ENCODE measurements at places on chromosomes 12 and 14.

- ATAC-seq = no peak
These were observed 5.2 kb downstream of the CALM1 start for GRCh38 chr14:90402016-90402415.

GRCh38 chr12:25497021-25497420 lies 56.1 kb downstream of the LMNTD1 start:
- ATAC-seq = no peak

- no peak for ATAC-seq
These were observed 121.6 kb downstream of the MGAT4C start for GRCh38 chr12:86134561-86134960.

- ATAC-seq = no peak
These were observed 79.1 kb upstream of the ATP2B1 start for GRCh38 chr12:89787763-89788162.

GRCh38 chr12:12518464-12518845 lies 44.2 kb downstream of the DUSP16 start:
- no peak for ATAC-seq

DNA sequence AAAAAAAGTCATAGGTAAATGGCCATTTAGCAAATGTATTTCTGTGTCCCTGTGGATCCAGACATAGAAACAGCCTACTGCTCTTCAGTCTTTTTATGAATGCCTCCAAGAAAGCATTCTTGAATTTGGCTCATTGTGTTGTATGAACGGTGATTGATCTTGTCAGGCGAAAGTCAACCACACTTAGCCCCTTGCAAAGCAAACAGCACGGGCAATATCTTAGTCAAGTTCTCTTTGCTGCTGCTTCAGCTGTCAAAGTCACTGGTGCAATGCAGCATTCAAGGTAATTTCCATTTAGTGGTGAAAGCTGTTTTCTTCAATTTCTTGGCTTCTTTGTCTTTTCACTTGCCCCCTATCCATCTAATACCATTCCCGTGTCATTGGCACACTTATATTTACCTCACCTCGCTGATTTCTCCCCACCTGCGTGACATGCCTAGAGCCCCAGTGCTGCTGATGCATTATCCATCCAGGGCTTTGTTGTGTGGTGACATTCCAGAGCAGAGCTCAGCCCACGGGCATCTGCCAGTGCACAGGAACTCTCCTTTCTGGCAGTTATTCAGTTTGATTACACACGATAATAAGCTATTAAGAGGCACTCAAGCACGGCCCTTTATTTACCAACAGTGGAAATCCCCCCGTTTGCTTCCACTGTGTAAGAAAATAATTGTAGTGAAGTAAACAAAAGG lies 362.3 kb upstream of the NOVA1 start:
- ATAC-seq = no peak

DNA sequence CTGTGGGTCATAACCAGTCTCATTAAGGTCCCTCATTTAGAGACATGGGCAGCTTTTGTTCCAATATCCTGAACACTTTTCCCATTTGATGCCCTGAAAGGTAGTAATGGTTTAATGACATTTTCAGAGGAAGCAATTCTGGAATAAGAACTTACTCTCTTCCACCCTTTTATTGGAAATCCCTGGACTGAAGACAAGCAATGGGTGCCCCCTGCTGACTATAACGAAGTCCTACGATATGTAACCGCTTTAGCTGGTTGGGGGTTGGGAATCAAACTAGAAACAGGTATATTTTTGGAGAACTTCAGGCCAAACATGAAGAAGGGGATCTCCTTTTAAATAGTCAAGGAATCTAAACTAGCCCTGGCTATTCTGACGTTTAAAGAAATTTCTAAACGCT lies 20.5 kb downstream of the SARNP start:
- ATAC-seq = no peak

DNA sequence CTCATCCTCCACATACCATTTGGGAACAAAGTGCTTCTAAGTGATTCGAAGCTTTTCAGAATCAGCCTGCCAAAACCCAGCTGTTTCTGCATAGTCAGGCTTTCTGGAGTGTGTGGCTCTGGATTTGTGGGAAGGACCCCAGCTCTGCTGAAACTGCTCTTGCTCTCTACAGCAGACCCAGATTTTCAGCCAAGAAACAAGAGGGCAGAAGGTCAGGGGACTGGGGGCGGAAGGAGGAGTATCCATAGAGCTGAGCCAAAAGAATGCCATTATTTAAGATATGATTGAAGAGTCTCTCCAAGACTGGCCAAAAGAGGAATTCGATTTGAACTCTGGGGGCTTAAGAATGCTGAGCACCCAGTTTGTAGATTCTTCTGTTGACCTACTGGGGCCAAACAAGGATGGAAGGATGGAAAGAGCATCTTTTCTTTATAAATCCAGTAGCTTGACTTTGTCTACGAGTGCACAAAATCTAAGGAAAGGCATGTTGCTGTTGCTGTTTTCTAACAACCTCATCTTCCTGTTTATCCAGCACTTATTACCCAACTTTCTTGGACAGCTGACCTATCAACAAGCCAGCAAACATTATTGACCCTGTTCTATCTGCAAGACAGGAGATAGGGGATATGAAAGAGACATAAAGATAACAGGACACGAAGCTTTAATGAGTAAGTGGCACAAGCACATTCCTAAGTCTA lies 29.2 kb downstream of the FBLN5 start:
- no peak for ATAC-seq

DNA sequence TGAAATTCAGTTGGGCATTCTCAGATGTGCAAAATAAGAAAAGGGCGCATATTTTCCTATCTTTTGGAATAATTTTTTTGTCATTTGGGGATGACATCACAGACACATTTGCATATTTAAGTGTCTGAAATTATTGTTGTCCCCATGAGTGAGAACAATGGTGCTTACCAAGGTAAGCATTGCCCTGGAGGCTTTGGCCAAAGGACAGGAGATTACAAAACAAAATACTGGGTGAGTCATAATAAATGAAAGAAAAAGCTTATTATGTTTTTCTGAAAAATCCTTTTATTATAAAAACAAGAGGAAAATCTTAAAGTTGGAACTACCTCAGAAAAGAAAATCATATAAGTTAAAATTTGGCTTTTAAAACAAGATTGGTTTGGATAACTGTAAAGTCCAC lies 254.9 kb downstream of the BTG1 start:
- ATAC-seq = no peak

- ATAC-seq = no peak
These were observed 7.8 kb upstream of the AMN start for GRCh38 chr14:102914474-102915291.

GRCh38 chr14:105398726-105399465 lies 558 bp downstream of the TEX22 start:
- ATAC-seq = peak; percentile 52

DNA sequence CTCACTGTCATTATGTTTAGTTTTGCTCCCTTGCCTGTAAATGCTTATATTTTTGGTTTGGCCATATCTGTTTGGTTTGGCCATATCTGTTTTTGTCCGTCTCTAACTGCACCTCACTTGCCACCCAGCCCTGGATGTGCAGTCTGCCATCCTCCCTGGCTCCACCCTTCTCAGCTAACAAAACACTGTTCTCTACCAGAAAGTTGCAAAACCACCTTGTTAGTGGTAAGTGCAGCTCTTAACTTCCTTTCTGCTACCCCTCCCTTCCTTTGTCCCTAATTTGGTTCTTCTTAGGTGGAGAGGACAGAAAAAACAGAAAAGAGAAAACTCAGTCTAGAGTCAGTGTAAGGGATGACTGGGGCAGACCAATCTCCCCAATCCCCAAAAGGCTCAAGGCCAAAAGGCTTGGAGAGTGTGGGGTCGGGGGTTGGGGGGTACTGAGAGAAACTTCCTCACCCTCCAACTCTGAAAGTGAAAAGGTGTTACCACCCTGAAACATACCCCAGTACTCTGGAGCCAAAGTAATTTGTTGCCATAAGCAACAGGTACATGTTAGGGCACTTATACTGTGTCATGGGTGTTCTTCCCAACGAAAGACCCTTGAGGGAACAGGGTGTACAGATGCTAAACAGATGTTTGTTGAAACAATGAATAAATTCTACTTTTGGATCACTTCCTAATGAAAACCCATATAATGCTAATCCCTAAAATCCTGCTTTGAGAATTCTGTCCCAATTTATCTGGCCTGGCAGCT lies 5.0 kb downstream of the BIN2 start:
- peak; percentile 25 for ATAC-seq

GRCh38 chr12:53051058-53051880 lies 1.4 kb downstream of the TNS2 start:
- no peak for ATAC-seq

DNA sequence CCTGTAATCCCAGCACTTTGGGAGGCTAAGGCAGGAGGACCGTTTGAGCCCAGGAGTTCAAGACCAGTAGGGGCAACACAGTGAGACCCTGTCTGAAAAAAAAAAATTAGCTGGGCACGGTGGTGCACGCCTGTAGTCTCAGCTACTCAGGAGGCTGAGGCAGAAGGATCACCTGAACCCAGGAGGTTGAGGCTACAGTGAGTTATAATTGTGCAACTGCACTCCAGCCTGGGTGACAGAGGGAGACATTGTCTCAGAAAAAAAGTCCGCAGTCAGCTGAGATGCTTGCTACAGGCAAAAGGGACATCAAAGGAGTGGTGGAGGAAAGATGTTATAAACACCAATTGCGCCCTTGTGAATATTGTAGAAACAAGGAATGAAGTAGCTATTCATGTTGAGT lies 77.8 kb downstream of the NDUFA12 start:
- ATAC-seq = no peak

DNA sequence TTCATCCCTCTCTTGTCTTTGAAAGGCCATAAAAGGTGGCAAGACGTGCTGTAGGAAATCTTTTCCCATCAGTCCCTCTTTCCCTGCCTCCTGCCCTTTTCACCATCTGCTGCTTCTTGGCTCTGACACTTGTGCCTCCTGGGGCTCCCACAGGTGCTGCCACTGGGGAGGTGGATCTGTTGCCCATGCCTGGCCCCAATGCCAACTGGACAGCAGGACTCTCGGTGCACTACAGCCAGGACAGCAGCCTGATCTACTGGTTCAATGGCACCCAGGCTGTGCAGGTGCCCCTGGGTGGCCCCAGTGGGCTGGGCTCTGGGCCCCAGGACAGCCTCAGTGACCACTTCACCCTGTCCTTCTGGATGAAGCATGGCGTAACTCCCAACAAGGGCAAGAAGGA lies 6.5 kb downstream of the CLSTN3 start:
- ATAC-seq = no peak

DNA sequence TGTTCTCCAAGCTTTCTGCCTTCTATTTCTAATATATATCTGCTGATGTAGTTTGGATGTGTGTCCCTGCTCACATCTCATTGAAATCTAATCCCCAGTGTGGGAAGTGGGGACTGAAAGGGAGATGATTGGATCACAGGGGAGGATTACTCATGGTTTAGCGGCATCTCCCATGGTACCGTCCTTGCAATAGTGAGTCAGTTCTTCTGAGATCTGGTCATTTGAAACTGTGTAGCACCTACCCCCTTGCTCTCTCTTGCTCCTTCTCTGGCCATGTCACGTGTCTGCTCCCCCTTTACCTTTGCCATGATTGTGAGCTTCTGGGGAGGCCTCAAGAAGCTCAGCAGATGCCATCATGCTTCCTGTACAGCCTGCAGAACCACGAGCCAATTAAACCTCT lies 26.2 kb upstream of the ALX1 start:
- no peak for ATAC-seq

GRCh38 chr14:65922142-65922541 lies 509.6 kb downstream of the FUT8 start:
- ATAC-seq = no peak

DNA sequence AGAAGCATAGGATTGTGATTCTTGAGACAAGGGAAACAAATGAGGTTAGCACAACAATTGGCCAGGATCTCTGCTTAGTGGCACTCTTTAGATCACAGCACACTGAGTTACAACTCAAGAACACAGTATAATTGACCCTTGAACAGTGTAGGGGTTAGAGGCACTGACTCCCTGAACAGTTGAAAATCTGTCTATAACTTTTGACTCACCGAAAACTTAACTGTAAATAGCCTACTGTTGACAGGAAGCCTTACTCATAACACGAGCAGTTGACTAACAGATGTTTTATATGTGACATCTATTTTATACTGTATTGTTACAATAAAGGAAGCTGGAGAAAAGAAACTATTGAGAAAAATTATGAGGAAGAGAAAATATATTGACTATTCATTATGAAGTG lies 296.1 kb downstream of the RERGL start:
- ATAC-seq = no peak

DNA sequence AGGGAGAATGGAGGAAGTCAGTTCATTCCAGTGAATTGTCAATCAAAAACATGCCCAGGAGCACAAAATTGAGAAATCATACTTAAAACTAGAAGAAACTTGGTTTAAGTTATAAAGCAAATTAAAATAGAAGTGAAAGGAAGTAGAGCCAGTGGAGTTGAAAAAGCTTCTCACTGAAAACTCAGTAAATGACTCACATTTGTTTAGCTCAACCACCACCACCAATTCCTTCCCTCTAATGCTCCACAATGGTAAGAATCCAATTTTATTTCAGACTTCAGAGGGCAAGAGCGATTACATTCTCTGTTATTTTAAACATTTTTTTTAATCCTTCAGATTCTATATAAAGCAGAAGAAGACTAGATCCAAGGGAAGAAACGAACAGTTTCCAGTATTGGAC lies 19.4 kb downstream of the UTP20 start:
- no peak for ATAC-seq

GRCh38 chr12:104520242-104520900 lies 63.6 kb downstream of the CHST11 start:
- no peak for ATAC-seq

Measured in activated T-helper 17 cell treated with anti-CD3 and anti-CD28 coated beads, Interleukin-2, amount 50 U/mL, for 72 hours (primary cell).